ENCODE measurements at places on chromosomes 7 and 10.

DNA sequence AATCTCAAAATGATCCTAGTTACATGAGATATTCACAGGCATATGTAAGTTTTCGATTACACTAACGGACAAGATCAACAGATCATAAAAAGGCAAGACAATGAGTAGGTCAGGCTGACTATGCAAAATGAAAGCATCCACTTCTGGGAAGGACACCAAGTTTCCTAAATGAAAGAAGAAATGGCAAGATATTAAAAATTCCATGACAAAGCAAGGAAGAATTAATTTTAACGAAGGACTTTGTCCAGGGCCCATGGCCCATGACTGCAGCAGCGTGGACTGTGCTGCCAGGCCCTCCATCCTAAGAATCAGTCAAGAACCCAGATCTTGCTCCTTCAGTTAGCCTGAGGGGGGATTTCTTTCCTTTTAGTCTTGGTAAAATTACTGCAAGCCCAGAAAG is 182.4 kb upstream of the FRMD4A start:
- DNase-seq, result no peak

DNA sequence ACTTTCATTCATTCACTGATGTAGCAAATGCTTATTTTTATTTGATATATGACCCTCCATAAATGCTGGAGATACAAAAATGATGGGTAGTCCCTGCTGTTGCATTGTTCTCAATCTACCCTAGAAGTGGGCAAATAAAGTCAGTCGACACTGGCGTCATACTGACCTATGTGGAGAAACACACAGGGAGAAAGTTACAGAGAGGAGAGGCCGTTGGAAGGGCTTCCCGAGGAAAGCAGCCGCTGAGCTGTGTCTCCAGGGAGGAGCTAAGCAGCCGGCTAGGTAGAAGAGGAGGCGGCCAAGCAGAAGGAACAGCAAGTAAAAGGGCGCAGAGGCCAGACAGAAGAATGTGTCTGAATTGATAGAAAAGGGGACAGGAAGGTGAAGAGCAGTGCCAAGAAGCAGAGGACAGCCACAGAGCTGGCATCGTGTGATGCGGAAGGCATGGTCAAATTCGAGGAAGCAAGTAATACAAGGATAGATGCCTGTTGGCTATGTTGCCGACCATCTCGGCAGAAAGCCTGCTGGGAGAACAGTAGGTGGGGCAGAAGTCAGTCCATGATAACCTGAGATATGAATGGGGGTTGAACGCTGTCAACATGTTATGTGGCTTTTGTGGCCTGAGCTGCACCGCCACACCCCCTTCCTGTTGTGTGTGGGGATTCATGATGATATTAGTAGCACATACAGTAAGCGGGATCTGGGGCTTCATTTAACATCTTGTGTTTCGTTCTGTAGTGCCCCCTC is 25.9 kb downstream of the ST8SIA6 start:
- no peak for DNase-seq

- DNase-seq, result no peak
Observed at GRCh38 chr10:34492081-34492480, 323.0 kb downstream of the PARD3 start.

GRCh38 chr7:30115709-30116297 is 19.0 kb upstream of the MTURN start:
- no peak for DNase-seq

- no peak for DNase-seq
Observed at GRCh38 chr7:94011714-94012353, 7.7 kb upstream of the BET1 start.

DNA sequence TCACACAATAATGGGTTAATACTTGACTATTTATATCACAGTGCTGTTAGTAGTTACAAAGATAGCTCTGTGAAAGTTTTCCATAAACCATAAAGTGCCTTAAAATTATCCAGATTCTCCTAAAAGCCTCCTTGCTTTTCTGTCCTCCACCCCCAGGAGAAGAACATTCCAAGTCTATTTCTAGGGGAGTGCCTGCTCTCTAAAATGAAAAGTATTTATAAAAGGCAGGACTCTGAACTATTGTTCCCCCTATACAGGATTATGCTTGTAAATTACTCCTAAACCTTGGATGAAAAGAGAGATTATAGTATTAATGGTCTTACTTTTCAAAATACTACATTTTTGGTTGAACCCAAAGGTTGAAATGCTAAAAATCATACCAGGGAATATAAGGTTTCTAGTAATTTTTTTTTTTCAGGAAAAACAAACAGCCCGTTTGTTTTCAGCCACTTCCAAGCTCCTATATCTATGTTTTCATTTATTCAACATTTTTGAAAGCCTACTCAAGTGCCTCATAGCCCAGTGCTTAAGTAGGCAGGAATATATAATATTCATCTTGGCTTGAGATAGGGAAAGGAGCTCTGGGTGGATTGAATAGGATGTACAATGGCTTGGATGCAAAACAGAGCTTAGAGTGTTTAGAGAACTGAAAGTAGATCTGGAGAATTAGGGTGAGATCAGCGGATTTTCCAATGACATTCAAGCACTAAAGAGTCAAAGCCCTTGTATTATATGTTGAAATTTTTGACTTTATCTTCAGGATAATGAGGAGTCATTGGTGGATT is 320.7 kb downstream of the GPR37 start:
- DNase-seq, result no peak

DNA sequence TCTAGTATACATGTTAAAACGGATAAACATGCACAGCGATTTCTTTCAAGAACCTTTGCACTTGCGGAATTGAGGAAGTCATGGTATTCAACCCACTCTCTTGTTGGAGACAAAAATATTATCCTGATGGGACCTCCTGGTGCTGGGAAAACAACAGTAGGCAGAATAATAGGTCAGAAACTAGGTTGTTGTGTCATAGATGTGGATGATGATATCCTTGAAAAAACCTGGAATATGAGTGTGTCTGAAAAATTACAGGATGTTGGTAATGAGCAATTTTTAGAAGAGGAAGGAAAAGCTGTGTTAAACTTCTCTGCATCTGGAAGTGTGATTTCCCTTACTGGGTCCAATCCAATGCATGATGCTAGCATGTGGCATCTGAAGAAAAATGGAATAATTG is 6.9 kb downstream of the THNSL1 start:
- no peak for DNase-seq

DNA sequence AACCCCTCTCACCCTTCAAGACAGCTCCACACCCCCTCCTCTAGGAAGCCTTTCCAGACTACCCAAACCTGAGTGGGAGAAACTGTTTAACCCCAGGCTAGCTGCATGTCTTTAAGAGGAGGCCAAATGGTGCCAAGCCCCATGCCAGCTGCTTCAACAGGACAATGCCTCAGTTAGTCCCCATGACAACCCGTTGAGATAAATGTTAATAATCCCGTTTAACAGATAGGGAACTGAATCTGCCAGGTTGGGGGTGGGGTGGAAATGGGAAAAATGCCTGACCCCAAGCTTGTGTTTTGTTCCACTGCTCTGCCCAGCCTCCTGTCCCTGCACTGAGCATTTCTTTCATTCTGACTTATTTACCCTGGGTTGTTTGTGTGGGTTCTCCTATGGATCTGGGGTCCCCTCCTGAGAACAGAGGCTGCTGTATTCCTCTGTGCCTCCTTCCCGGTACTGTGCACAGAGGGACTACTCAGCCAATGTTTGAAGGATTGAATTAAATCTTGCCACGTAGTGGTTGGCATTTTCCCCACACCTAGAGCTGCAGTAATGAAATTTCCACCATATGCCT is 452.6 kb upstream of the ZMIZ1 start:
- no peak for DNase-seq

- no peak for DNase-seq
Observed at GRCh38 chr10:18332048-18332447, 191.8 kb downstream of the CACNB2 start.

- DNase-seq, result no peak
Observed at GRCh38 chr7:44768628-44769371, 20.2 kb downstream of the ZMIZ2 start.

DNA sequence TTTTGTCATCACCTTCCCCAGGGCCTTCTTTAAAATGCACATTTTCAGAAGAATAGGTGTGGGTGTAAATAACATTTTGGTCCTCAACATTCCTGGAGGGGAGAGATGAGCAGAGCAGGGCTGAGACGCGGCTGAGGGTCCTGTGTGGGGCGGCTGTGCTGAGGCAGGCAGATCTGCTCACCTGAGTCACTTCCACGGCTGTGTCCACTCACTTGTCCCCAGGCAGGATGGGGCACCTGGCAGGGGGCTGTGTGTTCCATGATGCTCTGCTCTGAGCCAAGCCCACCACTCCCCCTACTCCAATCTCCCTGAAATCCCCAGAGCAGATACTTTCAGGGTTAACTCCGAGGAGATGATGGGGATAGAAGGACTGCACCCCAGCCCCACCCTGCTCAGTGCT is 93.8 kb downstream of the GLRX3 start:
- no peak for DNase-seq

GRCh38 chr10:101261702-101262101 is 32.4 kb upstream of the LBX1 start:
- DNase-seq, result no peak

- no peak for DNase-seq
Observed at GRCh38 chr10:118300320-118300719, 41.8 kb downstream of the FAM204A start.
